ENCODE measurements at places on chromosomes 5 and 9.

DNA sequence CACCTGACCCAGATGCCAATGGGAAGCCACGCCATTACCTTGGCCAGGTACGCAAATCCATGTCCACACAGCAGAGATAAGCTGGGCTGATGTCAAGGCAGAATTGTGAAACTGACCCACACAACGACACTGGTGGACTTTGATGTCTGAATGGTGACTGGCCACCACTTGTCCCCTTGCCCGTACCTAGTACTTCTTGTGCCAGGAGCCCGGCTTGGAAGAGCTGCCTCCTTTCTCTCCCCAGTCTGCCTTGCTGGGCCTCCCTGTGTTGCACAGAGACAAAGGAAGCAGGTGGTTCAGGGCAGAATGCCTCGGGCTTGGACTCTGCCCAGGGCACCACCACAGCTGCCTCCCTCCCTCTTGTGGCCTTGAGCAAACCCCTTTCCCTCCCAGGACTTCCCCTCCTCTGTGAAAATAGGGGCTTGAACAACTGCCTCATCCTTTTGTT is 23.3 kb downstream of the PTGES2 start:
- no peak for DNase-seq

DNA sequence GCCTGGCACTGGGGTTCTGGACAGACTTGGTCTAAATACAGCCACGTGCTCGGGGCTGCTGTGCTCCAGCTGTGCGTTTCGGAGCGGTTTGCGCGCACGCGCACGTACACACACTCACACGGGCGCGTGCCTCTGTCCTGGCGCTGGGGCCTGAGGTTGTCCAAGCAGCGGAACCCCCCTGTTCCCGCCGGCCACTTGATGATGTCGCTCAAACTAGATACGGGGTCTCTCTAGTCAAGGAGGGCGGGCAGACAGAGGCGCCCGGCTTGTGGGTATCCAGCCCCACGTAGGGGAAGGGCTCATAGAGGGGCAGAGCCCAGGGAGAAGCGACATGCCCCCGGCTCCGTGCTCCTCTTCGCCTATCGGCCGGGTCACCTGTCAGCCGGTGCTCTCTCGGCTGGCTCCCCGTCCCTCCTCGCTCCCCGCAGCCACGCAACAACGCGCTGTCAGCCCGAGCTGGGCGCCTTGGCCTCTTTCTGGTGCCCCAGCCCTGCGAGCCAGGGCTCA is 8.9 kb downstream of the NR2F1-AS1 start:
- no peak for DNase-seq

GRCh38 chr9:100322954-100323536 is 29.7 kb downstream of the TEX10 start:
- no peak for DNase-seq

GRCh38 chr9:29609282-29609681 is 2036.0 kb upstream of the C9orf72 start:
- DNase-seq, result no peak

GRCh38 chr5:76855961-76856360 is 6.1 kb downstream of the S100Z start:
- DNase-seq, result no peak

DNA sequence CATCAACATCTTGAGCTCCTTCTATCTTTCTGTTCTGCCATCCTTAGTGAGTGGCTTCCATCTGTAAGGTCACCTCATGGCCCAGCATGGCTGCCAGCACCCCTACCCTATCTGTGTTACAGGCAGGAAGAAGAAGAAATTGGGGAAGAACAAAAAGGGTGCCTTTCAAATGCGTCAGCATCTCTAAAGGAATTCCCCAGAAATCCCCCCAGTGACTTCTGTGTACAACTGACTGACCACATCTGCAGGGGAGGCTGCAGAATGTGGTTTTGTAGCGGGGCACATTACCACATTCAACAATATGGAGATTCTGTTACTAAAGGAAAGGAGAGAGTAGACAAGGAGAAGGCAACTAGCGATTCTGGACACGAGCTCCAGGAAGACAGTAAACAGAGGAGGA is 40.1 kb downstream of the ALG2 start:
- DNase-seq, result no peak

- no peak for DNase-seq
Measured at GRCh38 chr9:127055745-127056402, 66.6 kb downstream of the ANGPTL2 start.

- no peak for DNase-seq
Measured at GRCh38 chr9:33868440-33868973, 51.5 kb downstream of the UBE2R2 start.

- DNase-seq, result no peak
Measured at GRCh38 chr9:72813544-72813943, 139.3 kb downstream of the ALDH1A1 start.

- no peak for DNase-seq
Measured at GRCh38 chr9:111474385-111474784, 9.8 kb downstream of the ECPAS start.

GRCh38 chr5:179316111-179316551 is 29.1 kb downstream of the ADAMTS2 start:
- no peak for DNase-seq
